ENCODE measurements at places on chromosomes 2 and 18.

- DNase-seq: no peak
These were observed 39.1 kb downstream of the STK17B start for GRCh38 chr2:196131949-196132925.

DNA sequence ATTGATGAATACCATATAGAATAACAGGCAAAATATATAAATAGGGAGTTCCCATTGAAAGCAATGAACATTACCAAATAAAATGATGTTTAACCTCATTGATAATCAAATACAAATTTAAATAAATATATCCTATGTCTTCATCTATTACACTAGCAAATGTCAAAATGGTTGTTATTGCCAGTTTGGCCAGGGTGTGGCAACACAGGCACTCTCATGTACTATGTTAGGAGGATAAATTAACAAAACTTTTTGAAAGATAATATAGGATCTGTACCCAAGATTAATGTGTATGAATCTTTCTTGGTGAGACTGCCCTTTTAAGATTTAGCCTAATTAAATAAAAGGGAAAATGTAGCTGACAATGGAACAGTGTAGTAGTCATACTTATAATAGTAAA lies 659.3 kb downstream of the ERBB4 start:
- no peak for DNase-seq

GRCh38 chr2:85266146-85267041 lies 61.4 kb downstream of the TGOLN2 start:
- no peak for DNase-seq

DNA sequence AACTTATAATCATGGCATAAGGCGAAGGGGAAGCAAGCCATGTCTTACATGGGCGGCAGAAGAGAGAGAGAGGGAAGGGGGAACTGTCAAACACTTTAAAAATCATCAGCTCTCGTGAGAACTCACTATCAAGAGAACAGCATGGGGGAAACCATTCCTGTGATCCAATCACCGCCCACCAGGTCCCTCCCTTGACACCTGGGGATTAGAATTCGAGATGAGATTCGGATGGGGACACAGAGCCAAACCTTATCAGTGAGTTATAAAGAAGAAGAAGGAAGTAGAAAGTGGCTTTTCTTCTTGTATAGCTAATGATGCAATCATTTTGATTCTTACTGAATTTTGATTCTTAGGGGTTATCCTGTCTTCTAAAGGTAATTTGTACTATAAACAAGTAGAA lies 51.4 kb downstream of the SMCHD1 start:
- no peak for DNase-seq

DNA sequence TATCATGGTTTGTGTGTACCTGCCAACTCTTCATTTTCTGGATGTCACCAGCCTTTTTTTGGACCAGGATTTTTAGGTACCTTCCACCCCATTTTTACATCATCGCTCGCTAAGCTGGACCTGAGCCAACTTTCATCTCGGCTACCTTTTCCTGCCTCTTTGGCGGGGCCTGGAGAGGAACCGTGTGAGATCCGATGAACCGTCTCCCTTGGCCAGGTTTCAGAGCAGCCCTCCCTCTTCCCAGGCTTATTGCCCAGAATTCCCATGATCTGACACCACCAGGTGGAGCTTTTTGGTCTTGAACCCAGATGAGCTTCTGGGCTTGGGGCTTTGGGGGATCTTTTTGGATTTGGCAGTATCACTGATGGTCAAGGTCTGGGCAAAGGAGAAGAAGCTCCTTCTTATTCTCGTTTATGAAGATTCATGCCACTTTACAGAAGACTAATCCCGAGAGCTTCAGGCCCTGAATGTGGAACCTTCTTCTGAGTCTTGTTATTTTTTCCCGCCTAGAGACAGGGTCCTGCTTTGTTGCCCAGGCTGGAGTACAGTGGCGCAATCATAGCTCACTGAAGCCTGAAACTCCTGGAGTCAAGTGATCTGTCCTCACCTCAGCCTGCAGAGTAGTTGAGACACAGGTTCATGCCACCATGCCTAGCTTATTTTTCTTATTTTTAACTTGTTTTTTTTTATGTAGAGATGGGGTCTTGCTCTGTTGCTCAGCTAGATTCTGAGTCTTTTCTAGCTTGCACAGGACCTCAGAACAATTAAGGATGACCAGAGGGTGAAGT lies 50.4 kb downstream of the GATA6 start:
- DNase-seq: no peak

DNA sequence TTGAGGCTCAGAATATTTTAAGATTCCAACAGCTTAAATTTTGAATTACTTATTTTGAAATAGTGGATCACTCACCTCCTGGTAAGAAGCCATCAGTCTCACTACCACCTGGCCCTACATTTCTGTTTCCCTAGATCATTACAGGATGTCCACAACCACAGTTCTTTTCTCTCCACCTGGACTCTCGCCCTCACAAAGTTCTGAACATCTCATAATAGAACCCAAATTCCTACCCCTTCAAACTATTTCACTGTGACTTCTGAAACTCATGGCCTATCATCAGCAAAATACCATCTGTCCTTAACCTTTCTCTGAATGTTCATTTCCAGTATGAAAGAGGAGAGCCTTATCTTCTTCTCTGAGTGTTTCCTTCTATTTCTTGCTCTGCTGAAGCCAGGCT lies 299.2 kb upstream of the MGAT5 start:
- DNase-seq: no peak

- no peak for DNase-seq
These were observed 40.7 kb upstream of the TRIM43 start for GRCh38 chr2:95551055-95551568.

DNA sequence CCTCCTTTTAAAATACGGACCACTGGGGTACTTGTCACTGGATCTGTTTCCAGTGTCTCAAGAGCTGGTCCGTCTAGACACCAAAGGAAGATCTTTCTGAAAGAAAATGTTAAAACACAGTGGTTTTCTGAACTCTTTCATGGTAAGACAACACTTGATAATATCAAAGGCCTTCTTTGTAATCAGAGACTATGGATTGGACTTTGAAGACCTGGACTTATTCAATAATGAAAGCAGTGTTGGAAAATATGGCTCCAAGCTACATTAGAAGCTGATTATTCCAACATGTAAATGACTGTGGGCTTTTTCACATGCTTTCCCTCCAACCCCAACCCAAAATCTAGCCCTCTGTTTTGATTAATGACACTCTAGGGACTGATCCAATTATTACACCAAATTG lies 329.4 kb upstream of the LYPD1 start:
- DNase-seq: no peak

DNA sequence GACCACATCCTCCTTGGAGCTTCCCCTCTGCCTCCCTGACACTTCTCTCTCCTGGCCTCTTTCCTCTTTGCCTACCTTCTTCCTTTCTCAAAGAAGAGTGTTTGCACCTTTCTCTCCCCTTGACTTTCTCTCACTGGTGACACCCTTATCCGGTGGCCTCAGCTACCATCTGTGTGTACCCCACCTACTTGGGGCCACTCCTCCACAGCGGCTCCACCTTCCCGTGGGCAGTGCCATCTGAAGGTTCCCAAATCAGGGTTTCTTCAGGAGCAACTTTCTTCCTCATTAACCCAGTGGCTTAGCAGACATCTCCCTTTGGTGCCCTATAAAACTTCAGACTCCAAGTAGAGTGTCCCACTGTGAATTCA lies 5.3 kb upstream of the NCL start:
- no peak for DNase-seq

DNA sequence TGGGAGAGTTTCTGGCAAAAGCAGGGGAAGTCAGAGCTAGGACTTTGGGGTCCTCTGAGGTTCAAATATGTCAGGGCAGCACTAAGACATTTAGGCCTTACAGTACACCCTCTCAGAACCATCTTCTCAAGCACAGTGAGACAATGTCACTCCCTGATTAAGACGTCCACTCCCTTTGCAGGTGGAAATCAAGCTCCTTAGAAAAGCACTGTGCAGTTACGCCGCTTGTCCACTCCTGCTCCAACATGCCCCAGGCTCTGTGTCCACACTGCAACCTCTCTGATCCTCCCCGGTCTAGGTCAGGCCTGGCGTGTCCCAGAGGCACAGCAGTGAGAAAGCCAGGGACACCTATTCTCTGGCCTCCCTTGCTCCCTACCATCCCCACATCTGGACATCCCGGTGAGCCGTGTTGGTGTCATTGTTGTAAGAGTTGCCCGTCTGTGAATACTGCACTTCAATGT lies 528.6 kb upstream of the ID2 start:
- DNase-seq: no peak

- no peak for DNase-seq
These were observed 927.7 kb downstream of the CCDC85A start for GRCh38 chr2:57111531-57111930.

GRCh38 chr2:25430556-25430955 lies 88.8 kb upstream of the DNMT3A start:
- DNase-seq: no peak

- no peak for DNase-seq
These were observed 231.3 kb downstream of the HDAC4 start for GRCh38 chr2:239169311-239170048.

DNA sequence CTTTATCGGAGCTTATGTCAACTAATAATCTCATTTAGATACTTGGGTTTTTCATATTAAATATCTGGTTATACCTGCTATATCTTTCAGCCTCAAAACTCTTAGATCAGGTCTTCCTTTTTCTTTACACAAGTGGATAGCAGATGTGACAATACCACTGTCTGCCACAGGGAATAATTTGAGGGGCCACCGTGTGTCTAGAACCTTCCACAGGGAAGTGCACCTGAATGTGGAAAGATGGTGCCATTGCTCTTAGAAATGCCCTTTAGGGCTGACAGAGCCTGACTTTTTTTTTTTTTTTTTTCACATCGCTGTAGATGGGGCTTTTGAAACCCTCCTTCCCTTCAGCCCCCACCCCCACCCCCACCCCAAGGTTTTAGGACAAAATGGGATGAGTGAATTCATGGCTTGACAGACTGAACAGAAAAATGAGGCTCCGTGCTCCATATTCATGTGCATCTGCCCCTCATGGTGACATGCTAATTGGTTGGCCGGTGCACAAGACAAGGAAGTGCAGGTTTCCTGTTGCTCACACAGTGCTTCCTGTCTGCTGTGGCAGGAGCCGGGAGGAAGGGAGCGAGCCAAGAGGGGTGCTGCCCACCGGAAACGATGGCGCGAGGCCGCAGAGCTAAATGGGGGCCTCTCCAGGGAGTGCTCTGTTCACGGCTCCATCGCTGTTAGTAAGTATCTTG lies 246.0 kb downstream of the LDLRAD4 start:
- DNase-seq: no peak

GRCh38 chr2:213090772-213091171 lies 60.6 kb downstream of the IKZF2 start:
- DNase-seq: no peak

GRCh38 chr2:113351375-113352355 lies 72.9 kb upstream of the PAX8 start:
- DNase-seq: no peak

DNA sequence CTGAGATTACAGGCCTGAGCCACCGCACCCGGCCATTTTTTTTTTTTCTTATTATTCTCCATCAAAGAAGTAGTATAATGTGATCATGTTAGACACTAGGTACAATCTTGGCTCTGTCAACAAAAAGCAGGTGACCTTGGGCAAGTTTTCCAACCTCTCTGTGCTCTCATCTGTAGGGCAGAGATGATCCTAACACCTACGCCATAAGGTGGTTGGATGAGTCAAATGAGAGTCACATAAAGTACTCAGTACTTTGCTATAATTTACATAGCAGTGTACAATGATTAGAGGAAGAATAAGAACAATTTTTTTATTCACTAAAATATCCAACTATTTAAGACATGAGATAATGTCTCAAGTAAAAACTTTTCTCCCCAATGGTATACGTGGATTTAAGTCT lies 128.6 kb downstream of the TGIF1 start:
- DNase-seq: no peak
